H7 (cell line): ENCODE measurements at places on chromosomes 1 and 21. TPM values are rescaled to one million over a fixed set of nuclear protein-coding genes. Genes with fewer than 3 reads are reported as not detected.

Gene OR2L8
- total RNA-seq: not detected in 2 replicates

Gene FCMR
- total RNA-seq: not detected in 2 replicates

Gene SPATA45
- 0.38 and 0.63 TPM in 2 replicates for total RNA-seq

Gene OR2L5
- not detected in 2 replicates for total RNA-seq

Gene COL6A2
- total RNA-seq: 127 and 143 TPM in 2 replicates

Gene UBE4B
- 88.1 and 91.5 TPM in 2 replicates for total RNA-seq

Gene MAP10
- total RNA-seq: 2.4 TPM in 2 replicates

Gene RAB42
- 6.2 and 11.5 TPM in 2 replicates for total RNA-seq

Gene OPRD1
- 0.52 and 0.81 TPM in 2 replicates for total RNA-seq

Gene CFAP410
- total RNA-seq: 17.2 and 20.3 TPM in 2 replicates

Gene CD1C
- not detected in 2 replicates for total RNA-seq

Gene SAMD11
- 14.8 and 17.4 TPM in 2 replicates for total RNA-seq

Gene GBP2
- 0.04 and 0.07 TPM in 2 replicates for total RNA-seq

Gene DYNLT5
- 0.18 and 0.42 TPM in 2 replicates for total RNA-seq

Gene DCST2
- 0.31 and 1.5 TPM in 2 replicates for total RNA-seq

Gene STIL
- total RNA-seq: 55.5 and 61.9 TPM in 2 replicates

Gene OR2T34
- total RNA-seq: not detected in 2 replicates

Gene PRDX6
- total RNA-seq: 320 and 326 TPM in 2 replicates

Gene KLF17
- not detected in 2 replicates for total RNA-seq

Gene GPR3
- 5.8 and 8.5 TPM in 2 replicates for total RNA-seq

Gene HEYL
- 0.63 and 0.94 TPM in 2 replicates for total RNA-seq

Gene GSTM1
- not detected in 2 replicates for total RNA-seq

Gene PRMT2
- 54.1 and 59.9 TPM in 2 replicates for total RNA-seq

Gene KLHDC9
- 21.9 and 23.2 TPM in 2 replicates for total RNA-seq

Gene ITLN2
- 2.7 and 5.2 TPM in 2 replicates for total RNA-seq

Gene CD2
- total RNA-seq: not detected in 2 replicates

Gene ACTL8
- total RNA-seq: 0.97 and 1.4 TPM in 2 replicates

Gene IL22RA1
- 0.10 TPM in 1 of 2 replicates, not detected in the other for total RNA-seq

Gene CDC42BPA
- total RNA-seq: 26.1 and 32.4 TPM in 2 replicates
